ENCODE measurements at places on chromosomes 5 and 9.

- DNase-seq, result no peak
These were observed 23.4 kb upstream of the FUBP3 start for GRCh38 chr9:130555968-130556367.

DNA sequence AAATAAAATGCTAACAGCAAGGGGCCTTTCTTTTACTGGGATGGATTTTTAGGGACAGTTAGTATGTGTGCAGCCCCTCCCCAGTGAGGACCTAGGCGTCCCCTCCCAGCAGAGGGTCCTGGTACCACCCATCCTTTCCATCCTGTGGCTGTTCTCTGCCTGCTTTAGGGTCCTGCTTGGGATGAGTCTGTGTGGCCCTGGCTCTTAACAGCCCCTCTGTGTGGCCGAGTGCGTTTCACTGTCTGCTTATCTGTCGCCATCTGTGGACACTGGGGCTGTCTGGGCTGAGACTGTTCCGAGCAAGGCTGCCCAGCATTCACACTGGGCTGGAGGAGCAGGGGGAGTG, 17.0 kb downstream of the WNK2 start:
- DNase-seq, result no peak

- no peak for DNase-seq
These were observed 847.0 kb downstream of the TLE1 start for GRCh38 chr9:80842389-80842788.

DNA sequence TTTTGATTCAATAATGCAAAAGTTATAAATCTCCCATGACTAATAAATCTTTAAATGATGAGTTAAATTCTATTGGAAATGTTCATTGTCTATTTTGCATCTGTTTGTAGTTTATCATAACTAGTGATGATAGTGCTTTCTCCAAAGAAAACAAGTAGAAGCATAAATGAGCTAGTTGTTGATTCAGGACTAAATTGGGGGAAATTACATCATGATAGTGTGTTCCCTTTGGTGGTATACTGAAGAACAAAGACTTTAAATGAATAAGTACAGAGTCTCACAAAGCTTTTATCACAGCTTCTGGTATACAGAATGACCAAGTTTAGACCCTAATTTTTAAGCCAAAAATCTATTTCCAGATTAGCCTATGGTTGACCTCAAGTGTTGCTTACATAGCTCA, 173.8 kb downstream of the MCTP1 start:
- DNase-seq, result no peak
